ENCODE measurements at places on chromosomes 4 and X.

DNA sequence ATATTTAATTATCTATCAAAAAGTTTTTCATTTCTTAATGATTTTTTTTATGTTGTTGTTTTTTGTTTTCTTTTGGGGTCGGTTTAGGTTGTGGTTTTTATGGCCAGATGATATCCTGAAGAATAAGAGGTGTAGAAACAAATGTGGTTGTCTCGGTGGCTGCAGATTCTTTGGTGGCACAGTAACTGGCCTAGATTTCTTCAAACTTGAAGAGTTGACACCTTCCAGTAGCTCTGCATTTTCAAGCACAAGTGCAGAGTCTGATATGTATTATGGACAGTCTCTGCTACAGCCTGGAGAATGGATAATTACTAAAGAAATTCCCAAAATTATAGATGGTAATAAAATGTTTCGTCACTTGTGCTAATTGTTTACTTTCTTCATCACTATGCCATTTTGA lies 82.6 kb downstream of the BLTP1 start:
- no peak for DNase-seq

GRCh38 chrX:133215747-133216146 lies 2.4 kb downstream of the TFDP3 start:
- no peak for DNase-seq

- DNase-seq, result no peak
Observed at GRCh38 chr4:10081218-10081606, 35.4 kb downstream of the WDR1 start.

DNA sequence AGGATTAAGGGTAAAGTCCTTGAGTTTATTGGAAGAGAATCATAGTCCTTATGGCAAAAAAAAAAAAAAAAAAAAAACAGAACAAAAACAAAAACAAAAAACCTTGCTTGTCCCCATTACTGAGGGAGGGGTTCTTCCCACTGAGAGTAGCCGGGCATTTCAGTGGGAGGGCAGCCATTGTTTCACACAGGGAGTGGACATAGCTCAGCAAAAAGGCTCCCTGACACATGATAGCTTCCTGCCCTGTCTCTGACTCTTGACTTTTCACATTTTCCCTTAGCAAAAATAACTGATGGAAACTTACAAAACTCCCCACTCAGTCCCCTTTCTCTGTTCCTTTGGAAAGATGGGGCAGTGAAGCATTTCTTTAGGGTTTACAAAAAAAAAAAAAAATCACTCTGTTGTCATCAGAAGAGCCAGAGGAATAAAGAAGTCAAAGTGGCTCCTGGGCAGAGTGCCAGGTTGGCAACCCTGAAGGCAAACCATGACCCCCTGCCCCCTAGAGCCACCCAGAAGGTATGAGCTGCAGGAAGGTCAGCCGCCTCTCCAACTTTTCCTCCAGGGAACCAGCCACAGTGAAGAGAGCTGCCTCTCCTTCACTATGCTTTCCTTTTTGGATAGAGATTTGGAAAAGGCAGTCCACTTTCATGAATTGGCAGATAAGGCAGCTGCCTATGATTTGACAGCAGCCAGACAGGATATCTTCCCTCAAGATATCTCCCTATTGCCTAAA lies 170.6 kb downstream of the KDR start:
- no peak for DNase-seq

DNA sequence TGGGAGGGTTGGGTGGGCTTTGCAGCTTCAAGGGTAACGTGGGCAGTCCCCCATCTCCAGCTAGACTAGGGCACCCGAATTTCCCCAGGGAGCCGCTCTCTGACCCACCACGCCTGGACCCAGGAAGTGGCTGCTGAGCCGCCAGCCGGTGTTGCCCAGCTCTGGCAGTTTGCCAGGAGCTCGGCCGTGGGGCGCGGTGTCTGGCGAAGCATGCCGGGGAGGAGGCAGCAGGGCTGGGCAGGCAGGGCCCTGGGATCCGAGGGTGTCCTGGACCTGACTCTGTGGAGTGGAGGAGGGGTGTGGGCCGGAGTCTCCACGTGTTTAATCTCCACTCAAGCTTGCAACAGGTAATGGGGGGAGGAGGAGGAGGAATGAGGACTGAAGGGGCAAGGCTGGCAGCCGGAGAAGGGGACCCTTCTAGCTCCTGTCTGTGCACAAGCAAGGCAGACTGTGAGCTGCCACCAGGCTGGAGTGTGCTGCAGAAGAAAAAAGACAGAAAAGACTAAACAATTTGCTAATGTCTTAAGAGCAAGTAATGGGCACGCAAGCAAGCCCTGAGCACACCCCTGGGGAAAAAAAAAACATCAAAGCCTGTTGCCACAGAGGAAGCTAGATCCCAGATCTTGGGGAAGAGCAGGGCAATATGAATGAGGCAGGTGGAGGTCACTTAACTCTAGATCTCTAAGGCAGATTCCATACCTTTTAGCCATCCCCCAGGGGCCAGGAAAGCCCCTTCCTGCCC lies 2.4 kb downstream of the LONRF3 start:
- peak; percentile 4 for DNase-seq

- DNase-seq, result no peak
Observed at GRCh38 chrX:86023811-86024210, 23.5 kb downstream of the CHM start.

DNA sequence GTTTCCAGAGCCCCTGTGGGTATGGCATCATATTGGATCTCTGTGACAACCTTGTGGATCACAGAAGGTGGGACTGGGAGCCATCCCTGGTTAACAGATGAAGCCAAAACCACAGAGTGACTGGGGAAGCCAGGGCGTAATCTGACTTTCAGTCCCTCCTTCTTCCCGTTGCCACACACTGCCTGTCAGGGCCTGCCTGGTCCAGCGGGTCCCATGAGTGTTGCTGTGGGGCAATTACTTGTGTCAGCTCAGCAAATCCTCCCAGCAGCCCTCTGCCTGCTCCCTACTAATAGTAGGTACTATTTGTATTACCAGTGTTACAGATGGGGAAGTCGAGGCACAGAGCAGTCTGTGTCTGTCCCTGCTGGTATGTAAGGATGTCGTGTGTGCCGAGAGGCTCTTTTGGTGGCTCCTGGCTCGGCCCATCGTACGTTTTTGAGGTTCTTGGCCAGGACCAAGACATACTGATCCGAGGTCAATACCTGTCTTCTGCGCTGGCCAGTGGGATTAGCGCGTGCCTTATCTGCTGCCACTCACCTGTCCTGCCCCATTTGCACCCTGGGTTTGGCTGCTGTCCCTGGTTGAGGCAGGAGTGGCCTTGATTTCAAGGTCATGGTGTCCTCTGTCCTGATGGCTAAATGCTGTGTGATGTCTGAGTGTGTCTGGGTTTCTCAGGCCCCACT lies 5.7 kb downstream of the NSG1 start:
- no peak for DNase-seq

DNA sequence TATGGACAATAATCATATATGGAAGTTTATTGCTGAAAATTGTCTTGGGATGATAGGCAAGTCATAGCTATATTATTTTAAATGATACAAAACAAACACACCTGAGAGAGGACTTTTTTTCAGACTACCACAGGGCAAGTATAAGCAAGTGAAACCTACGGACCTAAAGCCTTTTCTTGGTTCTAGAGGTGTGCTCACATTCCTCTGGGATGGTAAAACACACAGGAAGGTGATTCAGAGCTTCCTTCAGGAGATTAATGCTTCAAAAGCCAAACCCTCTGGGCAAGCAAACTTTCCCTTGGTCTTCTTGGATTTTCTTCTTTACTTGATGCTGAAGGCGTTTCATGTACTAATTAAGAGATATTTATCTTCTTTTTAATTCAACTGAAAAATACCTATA lies 60.1 kb upstream of the ACSL4 start:
- DNase-seq, result no peak

GRCh38 chr4:7557456-7557855 lies 122.7 kb upstream of the PSAPL1 start:
- no peak for DNase-seq

Data from CD4-positive, alpha-beta T cell treated with Interleukin-4 for 4 hours (primary cell).